ENCODE measurements at places on chromosomes 2 and 18. TPM values are rescaled to one million over a fixed set of nuclear protein-coding genes. Genes with fewer than 3 reads are reported as not detected.
A peak's percentile ranks its signal among the peaks of the same experiment; 100 is the strongest.

- DNase-seq: no peak
Observed at GRCh38 chr18:22169889-22170420, 566 bp downstream of the GATA6 start.

- no peak for DNase-seq
Observed at GRCh38 chr2:173026479-173026878, 49.2 kb upstream of the MAP3K20 start.

- no peak for DNase-seq
Observed at GRCh38 chr2:29940706-29941105, 19.3 kb upstream of the ALK start.

- DNase-seq: peak; percentile 5
Observed at GRCh38 chr2:13522917-13523821, 806.4 kb downstream of the TRIB2 start.

DNA sequence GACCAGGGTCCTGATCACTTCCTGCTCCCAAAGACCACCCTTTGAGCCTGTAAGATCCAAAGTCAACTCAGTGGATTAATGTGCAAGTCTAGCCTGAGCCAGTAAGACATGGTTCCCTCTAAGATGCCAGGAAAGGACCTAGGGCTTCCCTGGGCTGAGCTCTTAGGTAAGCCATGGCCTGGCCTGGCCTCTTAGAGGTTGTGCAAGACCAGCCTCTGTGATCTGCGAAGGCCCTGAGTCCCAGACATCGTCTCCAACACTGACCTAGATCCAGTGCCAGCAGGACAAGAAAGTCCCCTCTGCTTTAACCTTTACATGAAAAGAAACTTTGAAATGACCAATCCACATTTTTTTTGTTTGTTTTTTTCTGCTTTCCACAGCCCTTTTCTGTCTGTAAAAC lies 73.6 kb upstream of the CYP1B1 start:
- DNase-seq: no peak

- no peak for DNase-seq
Observed at GRCh38 chr2:73928963-73929347, 2.3 kb downstream of the DGUOK start.

Gene OR6B2
- not detected for total RNA-seq

DNA sequence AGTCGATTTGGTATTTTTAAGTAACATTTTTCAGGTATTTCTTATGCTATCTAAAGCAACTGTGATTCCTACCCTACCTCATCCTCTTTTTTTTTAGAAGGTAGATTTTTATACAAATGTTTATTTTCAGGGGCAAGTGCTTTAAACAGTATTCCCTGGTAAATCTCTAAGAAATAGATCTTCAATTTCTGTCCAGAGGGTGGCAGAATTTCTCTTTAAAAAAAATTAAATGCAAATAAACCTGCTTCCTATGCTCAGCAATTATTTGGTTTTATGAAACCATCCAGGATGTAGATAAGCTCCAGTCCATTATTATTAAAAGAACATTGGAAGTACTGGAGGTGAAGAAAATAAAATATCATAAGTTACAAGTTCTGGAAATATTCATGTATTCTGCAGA lies 191.9 kb downstream of the MYO3B start:
- peak; percentile 7 for DNase-seq

Gene LBH
- 71.0 TPM for total RNA-seq

Gene FSHR
- not detected for total RNA-seq

DNA sequence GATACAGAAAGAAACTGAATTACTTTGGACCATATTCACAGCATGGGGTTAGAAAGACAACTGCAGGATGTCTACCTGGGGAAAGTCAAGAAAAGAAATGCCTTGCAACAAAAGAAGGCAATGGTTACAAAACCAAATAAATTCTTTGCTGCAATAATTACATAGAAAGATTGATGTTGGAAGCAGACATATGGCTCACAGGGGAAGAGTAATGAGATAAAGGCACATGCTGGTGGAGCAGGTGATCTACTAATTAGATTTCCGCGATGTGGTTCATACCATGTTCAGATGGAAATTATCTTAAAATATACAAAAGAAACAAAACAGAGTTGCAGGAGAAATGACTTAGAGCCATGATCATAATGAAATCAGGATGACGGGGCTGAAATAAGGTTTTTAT lies 718.8 kb upstream of the PKDCC start:
- DNase-seq: no peak

Gene IGFBP5
- total RNA-seq: 0.46 TPM

DNA sequence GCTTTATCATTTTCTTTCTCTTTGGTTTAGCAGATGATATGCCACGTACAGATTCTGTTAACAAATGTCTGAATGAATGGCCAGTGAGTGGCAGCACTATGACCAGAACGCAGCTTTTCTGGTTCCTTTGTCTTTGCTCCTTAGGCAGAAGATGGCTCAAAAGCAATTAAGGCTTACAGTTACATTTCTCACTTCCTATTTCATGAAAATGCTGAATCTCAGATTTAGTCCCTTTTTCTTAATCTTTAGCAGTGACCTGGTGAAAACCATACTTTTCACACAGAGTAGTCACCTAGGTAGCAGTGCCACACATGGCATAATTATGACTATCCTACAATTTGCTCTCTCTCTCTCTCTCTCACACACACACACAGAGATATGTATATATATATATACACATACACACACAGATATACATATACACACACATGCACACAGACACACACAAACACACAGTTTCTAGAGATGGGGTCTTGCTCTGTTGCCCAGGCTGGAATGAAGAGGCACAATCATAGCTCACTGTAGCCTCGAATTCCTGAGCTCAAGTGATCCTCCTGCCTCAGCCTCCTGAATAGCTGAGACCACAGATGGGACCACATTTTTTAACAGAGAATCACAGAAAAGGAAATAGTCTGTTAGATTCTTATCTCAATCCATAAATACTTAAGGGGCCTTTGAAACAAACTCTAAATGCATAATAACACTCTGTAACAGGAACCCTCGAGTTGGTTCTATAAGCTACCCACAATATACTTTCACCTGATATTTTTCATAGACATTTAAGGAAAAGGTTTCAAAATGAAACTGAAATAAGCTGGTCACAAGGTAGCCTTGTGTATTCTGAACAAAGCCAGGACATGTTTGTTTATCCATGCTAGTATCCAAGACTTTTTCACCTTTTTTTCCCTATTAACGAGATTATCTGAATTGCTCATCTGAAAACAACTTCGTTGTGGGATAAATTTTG lies 11.6 kb downstream of the PDE6D start:
- no peak for DNase-seq

Gene RND3
- 96.0 TPM for total RNA-seq

GRCh38 chr18:6638447-6638846 lies 91.1 kb upstream of the ARHGAP28 start:
- DNase-seq: no peak

Gene NOP58
- total RNA-seq: 127 TPM
